Vagina (tissue), 2 donors: ENCODE measurements at places on chromosomes 7 and 10. TPM values are rescaled to one million over a fixed set of nuclear protein-coding genes. Genes with fewer than 3 reads are reported as not detected.
A peak's percentile ranks its signal among the peaks of the same experiment; 100 is the strongest.

The ADAP1 gene
- 4.2 TPM for total RNA-seq

- peaks cover 5% of the 10 kb centered on the region for H3K4me1 ChIP-seq
- H3K36me3 ChIP-seq: no peaks in the 10 kb centered on the region
- H3K4me3 ChIP-seq: peak overlapping the region; percentile 60
- H3K27ac ChIP-seq: peak overlapping the region; percentile 76
- no peaks in the 10 kb centered on the region for H3K27me3 ChIP-seq
Measured at GRCh38 chr7:13992596-13992964, 3.1 kb upstream of the ETV1 start.

DNA sequence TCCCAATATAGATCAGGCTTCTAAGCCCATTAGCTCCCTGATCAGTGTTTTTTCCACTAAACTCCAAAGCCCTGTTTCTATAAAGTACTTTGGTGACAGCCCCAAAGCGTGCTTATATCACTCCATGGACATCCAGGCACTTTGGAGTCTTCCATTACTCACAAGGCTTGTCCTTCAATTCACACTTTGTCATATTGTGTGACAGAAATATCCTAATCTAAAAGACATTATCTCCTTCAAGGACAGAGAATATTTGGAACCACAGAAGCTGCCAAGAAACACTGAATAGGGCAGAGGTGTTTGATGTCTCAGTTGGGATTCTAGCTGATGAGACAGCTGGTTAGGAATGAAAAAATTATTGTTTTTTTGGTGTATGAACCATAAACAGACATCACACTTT lies 18.4 kb downstream of the CYP2C19 start:
- H3K4me1 ChIP-seq: no peaks in the 10 kb centered on the region
- no peaks in the 10 kb centered on the region for H3K27me3 ChIP-seq
- no peak overlapping the region for H3K4me3 ChIP-seq
- H3K27ac ChIP-seq: no peak overlapping the region
- DNase-seq: no peak
- no peaks in the 10 kb centered on the region for H3K36me3 ChIP-seq

The GUSB gene
- 34.6 TPM for total RNA-seq

- H3K27ac ChIP-seq: no peak overlapping the region
- H3K36me3 ChIP-seq: no peaks in the 10 kb centered on the region
- H3K4me3 ChIP-seq: no peak overlapping the region
- H3K4me1 ChIP-seq: no peaks in the 10 kb centered on the region
Measured at GRCh38 chr10:101886521-101887312, 43.1 kb upstream of the KCNIP2 start.

DNA sequence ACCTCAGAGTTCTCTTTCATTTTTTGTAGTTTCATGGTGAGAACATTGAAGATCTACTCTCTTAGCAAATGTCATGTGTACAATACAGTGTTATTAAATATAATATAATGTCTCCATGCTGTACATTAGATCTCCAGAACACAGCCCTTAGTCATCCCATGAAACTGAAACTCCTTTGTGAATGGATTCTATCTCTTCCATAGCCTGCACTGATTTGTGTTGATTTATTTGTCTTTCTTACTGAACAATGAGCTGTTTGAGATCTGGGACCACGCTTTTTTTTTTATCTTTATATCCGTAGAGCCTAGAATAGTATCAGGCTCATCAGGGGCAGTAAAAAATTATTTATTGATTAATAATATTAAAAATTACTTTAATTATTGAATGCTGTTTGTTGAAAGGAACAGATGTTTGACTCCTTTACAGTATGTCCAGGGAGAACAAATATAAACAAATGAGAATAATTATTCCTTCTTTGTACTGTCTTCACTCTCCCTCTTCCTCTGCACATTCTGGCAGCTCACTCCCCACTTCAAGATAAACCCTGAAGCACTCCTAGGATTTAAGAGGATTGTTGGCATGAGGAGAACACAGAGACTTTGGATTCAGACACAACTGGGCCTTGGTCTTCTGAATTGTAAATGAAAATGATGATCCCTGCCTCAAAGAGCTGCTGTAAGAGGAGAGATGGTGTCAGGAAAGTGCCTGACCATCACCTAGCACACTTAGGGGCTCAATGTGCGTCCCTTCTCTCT lies 81.6 kb upstream of the MSRB2 start:
- no peaks in the 10 kb centered on the region for H3K36me3 ChIP-seq
- H3K27me3 ChIP-seq: no peaks in the 10 kb centered on the region
- no peak overlapping the region for H3K27ac ChIP-seq
- no peak overlapping the region for H3K4me3 ChIP-seq
- no peaks in the 10 kb centered on the region for H3K4me1 ChIP-seq

GRCh38 chr10:101000127-101000914 lies 713 bp downstream of the LZTS2 start:
- peak overlapping the region; percentile 100 for H3K27ac ChIP-seq
- peak overlapping the region; percentile 92 for H3K4me3 ChIP-seq
- peaks cover 15% of the 10 kb centered on the region for H3K36me3 ChIP-seq
- peaks cover 41% of the 10 kb centered on the region for H3K4me1 ChIP-seq
- no peak for DNase-seq
- H3K27me3 ChIP-seq: no peaks in the 10 kb centered on the region

- H3K27ac ChIP-seq: no peak overlapping the region
- DNase-seq: peak; percentile 58
- peaks cover 13% of the 10 kb centered on the region for H3K4me1 ChIP-seq
Measured at GRCh38 chr7:130381468-130382312, 1.4 kb downstream of the CPA1 start.

DNA sequence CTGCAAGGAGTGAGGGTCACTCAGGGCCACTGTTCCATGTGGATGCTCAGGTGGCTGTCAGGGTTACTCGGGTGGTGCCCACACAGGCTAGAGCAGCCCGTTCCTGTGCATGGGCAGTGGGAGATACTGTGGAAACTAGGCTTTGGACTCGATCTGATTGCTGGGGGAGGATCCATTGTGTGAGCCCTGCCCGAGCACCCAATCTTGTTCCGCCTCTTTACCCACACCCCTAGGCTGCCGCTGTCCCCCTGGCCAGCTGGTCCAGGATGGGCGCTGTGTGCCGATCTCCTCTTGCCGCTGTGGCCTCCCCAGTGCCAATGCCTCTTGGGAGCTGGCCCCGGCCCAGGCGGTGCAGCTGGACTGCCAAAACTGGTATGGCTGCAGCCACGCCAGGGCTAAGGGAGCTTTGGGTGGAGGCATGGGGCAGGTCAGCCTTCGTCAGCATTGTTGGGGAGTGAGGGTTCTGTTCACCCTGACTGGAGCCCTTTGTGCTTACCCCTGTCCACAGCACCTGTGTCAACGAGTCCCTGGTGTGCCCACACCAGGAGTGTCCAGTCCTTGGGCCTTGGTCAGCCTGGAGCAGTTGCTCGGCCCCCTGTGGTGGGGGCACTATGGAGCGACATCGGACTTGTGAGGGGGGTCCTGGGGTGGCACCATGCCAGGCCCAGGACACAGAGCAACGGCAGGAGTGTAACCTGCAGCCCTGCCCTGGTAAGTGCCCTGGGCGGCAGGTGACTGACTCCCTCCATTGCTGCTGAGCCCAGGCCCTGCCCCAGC lies 12.4 kb upstream of the ZNF862 start:
- no peak overlapping the region for H3K27ac ChIP-seq
- H3K4me3 ChIP-seq: no peak overlapping the region

The AKR1C8 gene
- not detected for total RNA-seq

The CCDC146 gene
- 20.6 TPM for total RNA-seq

The GTF2IRD1 gene
- total RNA-seq: 33.6 TPM

DNA sequence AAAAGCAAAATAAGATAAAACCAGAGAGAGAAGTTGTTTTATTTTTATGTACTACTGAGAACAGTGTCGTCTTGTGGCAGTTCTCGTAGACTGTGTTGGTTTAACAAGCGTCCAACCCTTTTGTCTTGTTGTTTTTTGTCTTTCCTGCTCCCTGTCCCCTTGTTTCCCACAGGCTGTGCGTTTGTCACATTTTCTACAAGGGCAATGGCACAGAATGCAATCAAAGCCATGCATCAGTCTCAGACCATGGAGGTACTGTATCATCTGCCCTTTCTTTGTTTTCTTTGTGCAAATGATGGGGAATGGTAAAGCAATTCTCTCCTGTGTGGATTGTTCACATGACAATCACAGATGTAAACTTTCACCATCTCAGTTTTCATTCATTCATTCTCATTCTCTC lies 248.8 kb downstream of the CELF2 start:
- H3K27me3 ChIP-seq: no peaks in the 10 kb centered on the region
- DNase-seq: no peak
- H3K27ac ChIP-seq: no peak overlapping the region
- H3K4me1 ChIP-seq: peaks cover 6% of the 10 kb centered on the region
- H3K36me3 ChIP-seq: no peaks in the 10 kb centered on the region
- no peak overlapping the region for H3K4me3 ChIP-seq

The SLC16A12 gene
- total RNA-seq: 3.7 TPM

- no peak overlapping the region for H3K4me3 ChIP-seq
- DNase-seq: no peak
- no peak overlapping the region for H3K27ac ChIP-seq
- H3K36me3 ChIP-seq: no peaks in the 10 kb centered on the region
- H3K27me3 ChIP-seq: no peaks in the 10 kb centered on the region
- peaks cover 21% of the 10 kb centered on the region for H3K4me1 ChIP-seq
Measured at GRCh38 chr10:513393-513792, 176.1 kb downstream of the DIP2C start.

The FGFR2 gene
- 54.0 TPM for total RNA-seq

The AUTS2 gene
- total RNA-seq: 53.0 TPM

The ZNF736 gene
- total RNA-seq: 11.3 TPM

The MYO1G gene
- 5.2 TPM for total RNA-seq

The MYL10 gene
- not detected for total RNA-seq

DNA sequence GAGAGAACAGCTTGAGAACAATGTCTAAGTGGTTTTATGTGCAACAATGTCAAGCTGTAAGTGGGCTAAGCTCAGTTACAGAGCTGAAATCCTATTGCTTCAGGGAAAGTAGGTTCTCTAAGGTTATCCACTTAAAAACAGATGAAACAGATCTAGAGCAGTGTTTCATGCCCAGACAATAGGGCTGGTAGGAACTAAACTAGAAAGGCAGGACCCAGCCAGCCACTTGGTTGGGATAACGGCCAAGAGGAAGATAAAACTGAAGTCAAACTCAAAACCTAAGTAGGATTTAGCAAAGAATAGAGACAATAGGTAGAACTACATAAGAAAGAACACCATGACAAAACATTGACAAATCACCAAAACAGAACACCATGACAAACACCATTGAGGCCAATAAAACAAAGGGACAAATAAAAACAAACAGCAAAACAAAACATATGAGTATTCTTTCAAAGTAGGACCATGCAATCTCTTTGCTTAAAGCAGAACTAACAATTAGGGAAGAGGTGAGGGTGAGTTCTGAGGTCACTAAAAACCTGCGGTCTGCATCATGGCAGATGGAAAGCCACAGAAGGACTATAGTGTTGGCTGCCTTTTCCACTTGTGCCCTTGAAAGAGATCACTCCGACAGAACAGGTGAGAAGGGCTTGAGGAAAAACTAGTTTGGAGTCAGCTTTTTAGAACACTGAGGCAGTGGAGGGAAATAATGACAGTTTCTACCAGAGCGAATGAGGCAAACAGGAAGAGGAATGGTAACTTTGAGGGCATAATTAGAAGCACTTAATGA lies 81.0 kb downstream of the HGF start:
- H3K4me3 ChIP-seq: no peak overlapping the region
- no peak overlapping the region for H3K27ac ChIP-seq
- peaks cover 6% of the 10 kb centered on the region for H3K4me1 ChIP-seq
- no peaks in the 10 kb centered on the region for H3K36me3 ChIP-seq
- H3K27me3 ChIP-seq: no peaks in the 10 kb centered on the region
- DNase-seq: no peak

The OR2A12 gene
- total RNA-seq: not detected

The XRCC2 gene
- 1.7 TPM for total RNA-seq

DNA sequence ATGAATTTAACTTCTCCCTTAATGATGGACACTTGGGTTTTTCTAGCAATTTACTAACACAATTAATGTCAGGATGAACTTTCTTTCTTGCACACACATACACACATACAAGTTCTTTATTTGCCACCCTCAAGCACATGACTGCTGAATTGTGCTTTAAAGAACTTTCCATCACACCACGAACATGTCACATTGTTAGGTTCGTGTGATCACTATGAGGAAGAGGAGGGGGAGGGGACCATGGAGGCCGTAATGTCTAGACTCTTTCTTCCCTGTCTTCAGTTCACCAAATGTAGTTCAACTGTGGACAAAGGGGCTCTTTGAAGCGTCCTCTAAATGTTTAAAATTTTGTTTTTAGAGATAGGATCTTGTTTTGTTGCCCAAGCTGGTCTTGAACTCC lies 31.0 kb downstream of the NUP42 start:
- DNase-seq: no peak
- H3K4me1 ChIP-seq: no peaks in the 10 kb centered on the region
- no peak overlapping the region for H3K27ac ChIP-seq
- H3K4me3 ChIP-seq: no peak overlapping the region
- H3K27me3 ChIP-seq: no peaks in the 10 kb centered on the region
- no peaks in the 10 kb centered on the region for H3K36me3 ChIP-seq

GRCh38 chr7:30988351-30989005 lies 24.7 kb downstream of the GHRHR start:
- peak overlapping the region; percentile 13 for H3K27ac ChIP-seq
- H3K27me3 ChIP-seq: no peaks in the 10 kb centered on the region
- DNase-seq: no peak
- no peak overlapping the region for H3K4me3 ChIP-seq
- H3K4me1 ChIP-seq: peaks cover 22% of the 10 kb centered on the region

DNA sequence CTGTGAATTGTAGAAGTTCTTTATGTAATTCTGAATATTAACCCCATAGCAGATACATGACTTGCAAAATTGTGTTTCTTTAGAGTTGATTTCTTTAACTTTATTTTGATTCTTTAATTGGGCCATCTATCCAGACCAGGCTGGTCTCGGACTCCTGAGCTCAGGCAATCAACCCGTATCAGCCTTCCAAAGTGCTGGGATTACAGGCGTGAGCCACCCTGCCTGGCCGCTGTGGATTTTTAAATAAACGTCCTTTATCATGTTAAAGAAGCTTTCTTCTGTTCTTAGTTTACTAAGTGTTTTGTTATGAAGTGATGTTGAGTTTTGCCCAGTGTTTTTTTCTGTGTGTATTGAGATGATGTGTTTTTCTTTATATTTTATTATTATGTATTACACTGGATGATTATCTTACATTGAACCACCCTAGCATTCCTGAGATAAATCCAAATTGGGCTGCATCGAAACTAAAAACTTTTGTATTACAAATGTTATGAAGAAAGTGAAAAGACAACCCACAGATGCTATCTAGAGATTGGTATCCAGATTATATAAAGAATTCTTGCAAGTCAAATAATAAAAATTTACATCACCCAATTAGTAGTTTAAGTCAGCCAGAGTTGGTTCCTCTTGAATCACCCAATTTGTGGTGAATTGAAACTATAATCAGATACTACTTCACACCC lies 118.1 kb downstream of the TPST1 start:
- no peak overlapping the region for H3K27ac ChIP-seq
- no peak for DNase-seq
- no peaks in the 10 kb centered on the region for H3K36me3 ChIP-seq
- H3K4me3 ChIP-seq: no peak overlapping the region
- H3K4me1 ChIP-seq: no peaks in the 10 kb centered on the region

The SFTPA1 gene
- total RNA-seq: 2.9 TPM

DNA sequence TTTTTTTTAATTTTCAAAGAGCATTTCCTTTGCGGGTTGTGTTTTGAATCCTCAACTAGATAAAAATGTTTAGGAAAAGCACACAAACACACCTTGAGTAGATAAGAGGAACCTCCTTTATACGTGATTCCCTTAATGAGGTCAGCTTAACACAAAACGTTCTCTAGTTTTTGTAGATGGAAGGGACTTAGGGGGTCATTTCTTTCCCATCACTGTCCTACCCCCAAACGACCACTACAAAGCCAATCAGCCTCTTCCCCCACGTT lies 1.2 kb downstream of the SUV39H2 start:
- no peaks in the 10 kb centered on the region for H3K36me3 ChIP-seq
- peaks cover 26% of the 10 kb centered on the region for H3K4me1 ChIP-seq
- no peak overlapping the region for H3K27ac ChIP-seq
- peak overlapping the region; percentile 97 for H3K4me3 ChIP-seq
- DNase-seq: no peak
- H3K27me3 ChIP-seq: no peaks in the 10 kb centered on the region
